ENCODE measurements at places on chromosomes 5 and 9.

DNA sequence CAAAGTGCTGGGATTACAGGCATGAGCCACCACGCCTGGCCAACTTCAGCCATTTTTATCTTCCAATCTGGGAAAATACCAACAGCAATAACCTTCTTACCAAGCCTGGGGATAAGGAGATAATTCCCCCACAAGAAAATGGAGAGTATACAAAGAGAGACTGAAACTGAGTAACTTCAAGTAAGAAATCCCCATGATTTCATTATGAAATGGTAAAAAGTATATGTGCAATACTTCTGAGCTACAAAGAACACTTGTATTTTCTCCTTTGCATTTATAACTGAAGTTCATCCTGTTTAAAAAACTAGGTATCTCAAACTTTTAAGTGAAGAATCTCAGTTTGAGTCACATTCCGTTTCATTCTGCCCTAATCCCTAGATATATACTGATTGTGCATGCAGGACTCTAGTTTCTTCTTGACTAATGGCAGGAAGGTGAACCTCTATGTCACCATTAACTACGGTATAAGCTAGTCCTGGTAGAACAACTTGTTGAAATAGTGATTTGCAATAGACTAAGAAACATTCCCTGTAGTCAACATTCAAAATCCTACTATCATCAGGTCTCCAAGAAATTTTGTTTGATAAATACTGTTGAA lies 2071.4 kb downstream of the MAT2B start:
- no peak for DNase-seq

DNA sequence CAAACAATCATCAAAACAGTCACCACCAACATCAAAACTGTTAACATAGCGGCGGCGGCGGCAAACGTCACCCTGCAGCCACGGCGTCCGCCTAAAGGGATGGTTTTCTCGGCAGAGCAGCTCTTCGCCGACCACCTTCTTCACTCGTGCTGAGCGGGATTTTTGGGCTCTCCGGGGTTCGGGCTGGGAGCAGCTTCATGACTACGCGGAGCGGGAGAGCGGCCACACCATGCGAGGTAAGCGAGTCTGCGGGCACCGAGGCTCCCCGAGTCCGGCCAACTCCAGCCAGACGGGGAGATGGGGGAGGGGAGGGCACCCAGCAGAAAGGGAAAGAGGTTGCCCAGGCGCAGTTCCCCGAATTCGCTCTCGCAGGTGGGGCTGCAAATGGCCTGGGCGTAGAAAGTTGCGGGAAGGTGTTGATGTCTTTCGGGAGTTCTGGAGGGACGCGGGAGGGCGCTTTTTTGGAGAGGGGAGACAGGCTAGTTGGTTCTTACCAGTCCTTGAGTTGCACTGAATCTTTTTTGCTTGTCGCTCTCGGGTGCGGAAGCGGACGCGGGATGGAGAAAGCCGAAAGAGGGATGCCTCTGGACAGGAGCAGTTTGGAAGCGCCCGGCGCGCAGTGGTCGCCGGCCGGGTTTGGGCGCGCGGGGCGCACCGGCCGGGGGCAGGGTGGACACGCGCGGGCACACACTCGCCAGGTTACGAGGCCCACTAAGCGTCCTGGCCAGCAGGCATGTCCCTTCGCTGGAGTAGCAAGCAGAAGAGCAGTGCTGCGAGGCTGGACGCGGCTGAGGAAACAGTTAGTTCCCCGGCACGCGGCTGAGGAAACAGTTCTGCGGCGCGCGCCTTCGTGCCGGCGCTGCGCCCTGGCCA lies 849 bp downstream of the RORB start:
- DNase-seq = peak; percentile 7

- DNase-seq = no peak
These were observed 212.6 kb upstream of the MSX2 start for GRCh38 chr5:174511714-174512253.

DNA sequence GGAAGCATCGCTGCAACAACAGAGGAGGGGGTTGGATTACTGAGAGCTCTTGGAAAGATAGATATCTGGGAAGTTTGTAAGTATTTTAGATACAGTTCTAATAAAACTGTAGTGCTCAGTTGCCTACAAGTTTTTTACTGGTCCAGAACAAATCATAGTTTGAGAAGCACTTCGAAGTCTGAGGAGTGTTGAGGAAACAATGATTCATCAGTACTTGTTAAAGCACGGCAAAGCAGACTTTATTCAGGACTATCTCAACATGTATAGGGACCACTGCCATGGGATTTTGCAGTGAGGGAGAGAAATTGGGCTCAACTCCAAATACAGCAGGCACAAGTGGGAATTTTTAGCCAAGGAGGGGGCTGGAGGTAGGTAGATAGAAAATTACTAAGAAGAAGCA lies 25.3 kb upstream of the RECK start:
- no peak for DNase-seq

DNA sequence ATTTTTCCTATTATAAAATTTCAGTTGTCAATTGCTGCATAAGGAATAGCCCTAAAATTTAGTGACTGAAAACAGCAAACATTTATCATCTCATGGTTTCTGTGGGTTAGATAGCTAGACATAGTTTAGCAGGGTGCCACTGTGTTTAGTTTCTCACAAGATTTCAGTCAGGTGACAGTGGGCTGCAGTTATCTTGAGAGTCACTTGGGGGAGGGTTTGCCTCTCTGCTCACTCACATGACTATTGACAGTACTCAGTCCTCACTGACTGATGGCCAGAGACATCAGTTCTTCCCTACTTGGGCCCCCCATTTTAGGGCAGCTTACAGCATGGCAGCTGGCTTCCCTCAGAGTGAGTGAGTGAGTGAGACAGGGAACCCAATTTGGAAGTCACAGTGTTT lies 42.0 kb downstream of the PBX3 start:
- DNase-seq = no peak

- DNase-seq = peak; percentile 44
These were observed 308.7 kb downstream of the SPOCK1 start for GRCh38 chr5:137190441-137190840.

DNA sequence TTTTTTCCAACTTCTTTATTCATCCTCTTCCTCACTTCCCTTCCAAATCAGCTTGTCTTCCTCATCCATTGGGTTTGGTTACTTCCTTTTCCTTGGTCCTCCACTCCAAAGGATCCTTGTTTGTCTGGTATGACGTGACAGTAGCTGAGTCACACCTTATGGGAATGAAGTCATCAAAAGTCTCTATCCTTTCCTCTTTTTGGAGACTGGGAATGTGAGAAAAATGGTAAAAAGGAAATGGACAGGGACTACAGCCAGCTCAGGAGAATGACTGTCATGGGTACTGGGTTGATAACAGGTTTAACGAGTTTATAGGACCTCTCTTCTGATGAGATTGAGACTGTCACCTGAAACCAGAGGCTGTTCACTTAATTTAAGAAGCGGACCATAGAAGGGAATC lies 76.2 kb upstream of the MYO10 start:
- DNase-seq = no peak

DNA sequence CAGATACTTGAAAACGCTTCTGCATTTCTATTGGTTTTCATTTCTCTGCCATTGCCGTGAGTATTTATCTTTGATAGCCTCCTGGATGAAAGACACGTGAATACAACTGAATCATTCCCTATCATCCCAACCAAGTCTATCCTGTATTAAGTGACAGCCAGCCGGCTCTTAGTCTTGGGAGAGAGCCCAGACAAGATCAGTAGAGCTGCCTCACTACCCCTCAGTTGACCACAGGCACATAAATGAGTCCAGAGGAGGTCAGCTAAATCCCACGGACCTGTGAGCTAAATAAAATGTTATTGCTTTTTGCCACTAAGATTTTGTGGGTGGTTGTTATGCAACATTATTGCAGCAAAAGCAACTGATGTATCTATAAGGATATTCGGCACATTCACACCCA lies 639.0 kb upstream of the ACO1 start:
- no peak for DNase-seq

- DNase-seq = peak; percentile 63
These were observed 92.4 kb downstream of the ARL15 start for GRCh38 chr5:54217826-54218503.

GRCh38 chr5:45793638-45794532 lies 97.7 kb upstream of the HCN1 start:
- no peak for DNase-seq

DNA sequence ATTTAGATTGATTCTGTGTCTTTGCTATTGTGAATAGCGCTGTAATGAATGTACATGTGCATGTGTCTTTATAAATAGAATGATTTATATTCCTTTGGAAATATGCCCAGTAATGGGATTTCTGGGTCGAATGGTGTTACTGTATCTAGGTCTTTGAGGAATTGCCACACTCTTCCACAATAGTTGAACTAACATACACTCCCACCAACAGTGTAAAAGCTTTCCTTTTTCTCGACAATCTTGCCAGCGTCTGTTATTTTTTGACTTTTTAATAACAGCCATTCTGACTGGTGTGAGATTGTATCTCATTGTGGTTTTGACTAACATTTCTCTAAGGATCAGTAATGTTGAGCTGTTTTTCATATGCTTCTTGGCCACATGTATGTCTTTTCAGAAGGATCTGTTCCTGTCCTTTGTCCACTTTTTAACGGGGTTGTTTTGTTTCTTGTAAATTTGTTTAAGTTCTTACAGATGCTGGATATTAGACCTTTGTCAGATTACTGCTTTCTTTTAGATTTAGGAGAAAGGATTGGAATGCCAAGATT lies 125.0 kb upstream of the NR5A1 start:
- DNase-seq = no peak
